ENCODE measurements at places on chromosomes 3 and 15. TPM values are rescaled to one million over a fixed set of nuclear protein-coding genes. Genes with fewer than 3 reads are reported as not detected.
A peak's percentile ranks its signal among the peaks of the same experiment; 100 is the strongest.

The CLRN1 gene
- total RNA-seq = not detected

The SELENOT gene
- total RNA-seq = 79.7 TPM

DNA sequence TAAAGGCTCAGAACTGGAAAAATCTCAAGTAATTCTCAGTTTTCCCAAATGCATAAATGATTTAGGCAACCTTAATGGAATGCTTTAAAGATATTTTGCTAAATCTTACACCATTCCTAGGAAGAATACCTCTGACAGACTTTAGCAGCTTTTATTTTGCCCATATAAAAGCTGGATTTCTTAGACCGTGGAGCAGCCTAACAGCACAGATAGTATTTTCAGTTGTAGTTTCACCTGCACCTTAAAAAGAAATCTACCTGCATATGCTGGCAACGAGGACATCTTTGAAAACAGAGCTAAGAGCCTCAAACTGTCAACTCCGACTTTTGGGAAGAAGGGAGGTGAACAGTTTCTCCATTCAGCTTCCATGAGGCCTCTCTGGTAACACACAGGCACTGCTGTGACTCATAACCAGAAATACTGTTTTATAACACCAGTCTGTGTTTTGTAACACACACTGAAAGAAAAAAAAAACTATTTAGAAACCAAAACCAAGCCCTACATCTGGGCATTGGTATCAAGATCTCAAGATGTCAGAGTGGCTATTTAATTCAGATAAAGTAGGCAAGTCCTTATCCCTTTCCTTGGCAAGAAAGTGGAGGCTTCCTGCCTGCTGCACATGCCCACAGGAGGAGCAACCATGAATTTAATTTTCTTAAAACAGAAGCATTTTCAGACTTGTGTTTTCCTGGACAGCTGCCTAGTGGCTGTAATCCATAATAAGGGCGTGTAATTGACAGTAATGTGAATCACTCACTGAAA lies 181.5 kb upstream of the ICE2 start:
- no peak for DNase-seq

GRCh38 chr3:68121287-68121686 lies 466.9 kb upstream of the SUCLG2 start:
- DNase-seq = no peak

DNA sequence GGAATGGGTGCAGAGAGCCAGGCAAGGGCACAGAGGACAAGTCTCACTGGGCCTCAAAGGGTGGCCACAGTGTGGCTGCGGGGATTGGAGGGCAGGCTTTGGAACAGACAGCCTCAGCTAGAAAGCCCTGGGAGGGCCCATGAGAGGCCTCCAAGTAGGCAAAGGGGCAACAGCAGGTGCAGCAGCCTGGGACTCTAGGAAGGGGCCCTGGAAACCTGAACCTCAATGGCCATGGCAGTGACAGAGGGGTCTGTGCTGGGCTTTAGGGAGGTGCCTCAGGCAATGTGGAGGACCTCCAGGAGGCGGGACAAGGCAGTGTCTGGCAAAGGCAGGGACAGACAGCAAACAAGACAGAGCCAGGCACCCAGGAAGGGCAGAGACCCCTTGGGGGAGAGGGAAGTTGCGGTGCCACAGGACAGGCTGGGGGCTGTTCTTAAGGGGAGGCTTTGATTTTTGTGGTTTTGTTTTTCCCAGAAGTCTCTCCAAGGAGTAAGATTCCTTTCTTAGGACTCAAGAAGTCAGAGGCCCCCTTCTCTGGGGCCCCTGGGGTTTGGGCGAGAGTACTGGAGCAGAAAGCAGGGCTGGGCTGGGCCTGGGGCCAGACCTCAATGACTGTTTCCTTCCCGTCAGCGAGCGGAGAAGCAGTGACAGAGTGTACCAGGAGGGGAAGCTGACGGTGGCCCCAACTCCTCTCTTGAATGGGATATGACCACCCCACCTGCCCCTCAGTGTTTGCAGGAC lies 9.7 kb downstream of the STOML1 start:
- DNase-seq = peak; percentile 86

The FBN1 gene
- total RNA-seq = 372 TPM

- DNase-seq = no peak
These were observed 896.8 kb downstream of the ROBO1 start for GRCh38 chr3:78871048-78871447.

- DNase-seq = no peak
These were observed 30.2 kb upstream of the OR5K4 start for GRCh38 chr3:98323425-98323824.

DNA sequence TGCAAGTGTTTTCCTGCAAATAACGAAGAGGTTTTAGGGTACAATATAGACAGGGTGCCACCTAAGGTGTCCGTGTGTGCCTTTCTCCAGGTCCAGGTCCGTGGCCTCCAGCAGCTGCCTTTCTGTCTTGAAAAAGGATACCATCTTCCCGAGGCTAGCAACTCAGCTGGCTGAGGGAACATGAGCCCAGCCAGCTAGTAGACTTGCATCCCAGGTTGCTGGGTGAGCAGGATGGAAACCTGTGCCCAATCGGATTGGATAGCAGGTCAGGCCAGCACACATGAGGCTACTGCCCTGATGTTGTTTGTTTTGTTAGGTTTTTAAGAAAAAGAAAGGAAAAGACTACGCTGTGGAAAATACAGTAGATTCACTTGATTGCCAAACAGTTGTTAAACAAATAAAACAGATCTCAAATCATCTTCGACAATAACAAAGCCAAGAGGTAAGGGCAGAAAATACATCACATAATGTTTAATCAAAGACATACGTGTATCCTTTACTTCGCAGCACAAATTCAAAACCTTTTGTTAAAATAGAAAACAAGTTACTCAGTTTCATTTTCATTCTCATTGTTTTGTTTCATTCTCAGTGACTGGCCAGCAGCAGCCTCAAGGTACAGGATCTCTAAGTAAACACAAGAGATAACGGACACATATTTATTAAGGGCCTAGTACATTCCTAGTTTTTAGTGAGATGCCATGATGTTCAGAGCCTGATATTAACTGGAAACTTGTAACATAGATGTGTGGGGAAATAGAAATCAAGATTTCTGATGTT lies 661.2 kb upstream of the NR2F2 start:
- no peak for DNase-seq

DNA sequence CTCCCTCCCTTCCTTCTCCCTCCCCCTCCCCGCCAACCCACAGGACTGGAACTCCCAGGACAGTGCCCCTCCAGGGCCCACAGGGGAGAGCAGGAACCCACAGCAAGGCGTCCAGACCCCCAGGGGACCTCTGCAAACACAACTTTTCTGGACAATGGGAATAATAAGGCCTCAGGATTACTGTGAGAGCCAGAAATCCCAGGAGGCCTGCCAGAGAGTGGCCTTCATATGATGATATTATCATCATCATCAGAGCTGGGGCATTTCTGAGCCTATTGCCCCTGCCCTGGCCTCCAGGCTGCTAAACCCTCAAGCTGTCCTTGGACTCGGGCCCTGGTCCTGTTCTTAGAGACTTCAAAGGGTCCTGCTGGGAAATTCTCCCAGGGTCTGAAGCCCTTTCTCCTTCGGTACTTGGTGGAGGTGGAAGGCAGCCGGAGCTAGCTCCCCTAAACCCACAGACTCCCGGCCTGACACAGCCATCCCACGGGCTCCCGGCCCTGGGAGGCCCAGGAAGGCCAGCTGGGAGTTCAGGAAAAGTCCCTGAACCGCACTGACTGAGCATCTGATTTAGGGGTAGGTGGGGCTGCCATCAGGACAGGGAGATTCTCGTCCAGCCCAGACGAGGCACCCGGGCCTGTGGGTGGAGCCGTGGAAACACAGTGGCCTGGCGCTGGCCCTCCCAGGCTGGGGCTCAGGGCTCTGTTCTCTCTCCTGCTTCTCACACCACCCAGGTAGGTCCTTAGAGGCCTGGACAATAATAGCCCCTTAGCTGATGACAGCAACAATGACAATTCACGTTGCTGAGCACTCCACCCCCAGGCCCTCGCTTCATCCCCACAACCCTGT lies 4.9 kb downstream of the CALML4 start:
- no peak for DNase-seq

Measured in SJSA1 (cell line).